M059J (cell line): ENCODE measurements at places on chromosomes 1 and 21.

GRCh38 chr1:100710906-100711682 is 8.4 kb upstream of the VCAM1 start:
- DNase-seq = peak; percentile 70

DNA sequence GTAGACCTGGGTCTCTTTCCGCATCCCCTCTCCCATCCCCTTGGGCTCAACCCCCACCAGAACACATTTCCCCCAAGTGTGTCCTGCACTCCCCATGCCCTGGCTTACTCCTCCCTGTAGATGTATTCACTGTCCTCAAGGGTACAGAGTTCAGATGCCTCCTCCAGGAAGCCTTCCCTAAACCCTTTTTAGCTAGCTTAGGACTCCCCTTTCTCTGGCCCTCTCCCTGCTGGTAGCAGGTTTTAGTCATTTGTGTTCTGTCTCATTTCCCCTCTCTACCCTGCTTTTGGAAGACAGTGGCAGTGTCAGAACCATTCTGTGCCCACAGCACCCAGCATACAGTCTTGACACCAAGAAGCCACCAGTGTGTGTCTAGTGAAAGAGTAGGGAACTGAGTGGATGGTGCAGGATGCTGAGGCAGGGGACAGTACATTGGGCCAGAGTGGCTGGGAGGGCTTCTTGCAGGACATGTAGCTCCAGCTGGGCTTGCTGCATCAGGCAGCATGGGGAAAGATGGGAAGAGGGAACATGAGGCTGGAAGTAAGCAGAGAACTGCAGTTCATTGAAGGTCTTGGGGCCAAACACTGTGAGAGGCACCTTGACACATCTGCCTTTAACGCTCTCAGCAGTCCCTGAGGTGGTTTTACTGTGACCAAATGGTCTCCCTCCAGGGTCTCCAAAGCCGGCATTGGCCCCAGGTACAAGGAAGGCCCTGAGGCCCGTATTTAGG is 2.5 kb downstream of the FOXO6 start:
- DNase-seq = no peak

DNA sequence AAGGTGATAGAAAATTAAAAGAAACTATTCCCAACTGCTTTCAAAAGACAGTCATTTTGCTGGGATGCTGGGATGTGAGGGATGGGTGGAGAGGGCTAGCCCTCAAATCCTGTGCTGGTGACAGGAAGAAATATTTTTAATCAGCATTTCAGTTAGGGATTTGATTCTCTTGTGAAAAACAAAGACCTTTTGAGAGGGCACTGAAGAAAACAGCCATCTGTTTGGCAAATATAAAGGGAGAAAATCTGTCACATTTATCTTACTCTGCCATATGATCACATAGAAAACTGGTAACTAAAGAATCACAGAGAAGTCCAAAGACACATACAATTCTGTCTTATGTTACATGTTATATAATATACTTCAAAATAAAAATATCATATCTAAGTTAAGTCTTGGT is 12.3 kb downstream of the STXBP3 start:
- no peak for DNase-seq

DNA sequence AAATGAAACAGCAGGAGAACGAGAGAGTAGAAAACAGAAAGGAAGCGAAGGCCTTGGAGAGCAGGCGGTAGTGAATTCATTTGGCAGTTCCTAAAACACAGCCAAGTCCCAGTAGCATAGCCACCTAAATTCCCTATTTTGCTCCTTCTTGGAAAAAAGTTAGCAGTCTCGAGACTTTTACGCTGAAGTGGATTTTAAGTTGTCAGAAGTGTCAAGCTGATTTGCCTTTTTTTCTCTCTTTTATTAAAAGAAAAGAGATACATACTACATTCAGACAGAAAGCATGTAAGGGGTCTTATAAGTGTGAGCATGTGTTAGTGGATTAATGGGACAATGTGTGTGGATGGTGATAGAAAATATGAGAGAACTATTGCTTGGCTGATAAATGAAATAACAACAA is 19.2 kb downstream of the NFIA start:
- DNase-seq = no peak

DNA sequence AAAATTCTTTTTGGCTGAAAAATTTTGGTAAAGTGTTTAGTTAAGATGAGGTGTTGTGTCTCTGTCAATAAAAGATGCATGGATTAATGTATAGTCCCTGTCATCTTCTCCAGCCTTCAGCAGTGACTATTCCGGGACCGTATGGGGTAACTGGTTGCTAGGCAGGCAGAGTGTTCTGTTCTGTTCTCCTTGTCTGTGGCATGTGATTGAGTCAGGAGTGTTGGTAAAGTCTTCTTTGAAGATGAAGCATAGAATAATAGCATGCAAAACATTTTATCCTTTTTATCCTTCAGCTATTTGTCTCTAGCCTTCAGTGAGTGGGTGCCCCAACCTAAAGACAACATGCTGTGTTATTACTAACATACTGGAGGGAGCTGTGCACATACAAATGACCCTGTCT is 74.6 kb downstream of the RGL1 start:
- DNase-seq = no peak

GRCh38 chr1:184392779-184393522 is 6.1 kb downstream of the C1orf21 start:
- no peak for DNase-seq

DNA sequence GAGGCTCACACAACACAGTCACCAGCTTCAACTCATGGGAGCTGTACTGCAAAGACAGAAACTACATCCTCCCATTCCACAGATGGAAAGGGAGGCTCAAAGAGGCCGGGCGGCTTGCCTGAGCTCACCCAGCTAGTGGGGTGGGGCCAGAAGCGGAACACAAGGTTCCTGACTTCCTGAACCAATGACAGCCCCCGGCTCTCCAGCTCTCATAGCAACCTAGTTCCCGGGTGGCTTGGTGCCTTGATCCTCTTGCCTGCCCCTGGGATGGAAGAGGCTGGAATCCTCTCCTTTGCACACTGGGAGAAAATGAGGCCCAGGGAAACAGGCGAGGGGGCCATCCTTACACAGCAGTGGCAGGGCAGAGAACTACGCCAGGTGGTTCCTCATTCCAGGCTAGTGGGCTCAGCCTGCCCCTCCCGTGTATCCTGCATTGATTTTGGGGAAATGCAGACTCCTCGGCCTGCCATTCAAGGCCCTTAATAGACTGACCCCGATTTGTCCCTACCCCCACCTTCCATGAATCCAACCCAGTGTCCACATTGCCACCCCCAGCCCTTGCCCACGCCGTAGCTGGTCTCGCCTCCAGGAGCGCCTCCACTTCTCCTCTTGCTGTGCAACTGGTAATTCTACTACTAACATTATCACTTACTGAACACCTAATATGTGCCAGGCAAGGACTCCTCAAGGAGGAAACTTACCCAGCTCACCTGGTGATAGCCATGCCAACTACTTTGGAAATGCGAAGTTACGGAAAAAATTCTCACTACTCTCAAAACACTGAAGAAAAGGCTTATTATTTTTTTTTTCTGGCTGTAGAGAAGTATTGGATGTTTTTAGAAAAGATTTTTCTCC is 5.0 kb downstream of the RAP1GAP start:
- no peak for DNase-seq
